ENCODE measurements at places on chromosomes 3 and 15.
A peak's percentile ranks its signal among the peaks of the same experiment; 100 is the strongest.

DNA sequence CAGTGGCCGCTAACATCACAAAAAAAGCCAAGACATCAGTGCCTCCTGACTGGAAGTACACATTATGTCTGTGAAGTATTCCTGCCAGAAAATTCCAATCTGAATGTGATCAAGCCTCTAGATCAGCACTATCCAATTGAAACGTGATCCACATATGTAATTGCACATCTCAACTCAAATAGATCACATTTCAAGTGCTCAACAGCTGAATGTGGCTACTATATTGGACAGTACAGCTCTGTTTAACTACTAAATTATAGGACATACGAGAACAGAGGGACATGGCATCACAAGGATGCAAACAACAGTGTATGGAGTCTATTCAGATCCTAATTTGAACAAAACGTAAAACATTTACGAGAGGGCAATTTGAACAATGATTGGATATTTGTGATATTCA is 542 bp upstream of the UBAP1L start:
- DNase-seq = no peak

- DNase-seq = no peak
Measured at GRCh38 chr15:25742041-25742730, 120.9 kb downstream of the ATP10A start.

DNA sequence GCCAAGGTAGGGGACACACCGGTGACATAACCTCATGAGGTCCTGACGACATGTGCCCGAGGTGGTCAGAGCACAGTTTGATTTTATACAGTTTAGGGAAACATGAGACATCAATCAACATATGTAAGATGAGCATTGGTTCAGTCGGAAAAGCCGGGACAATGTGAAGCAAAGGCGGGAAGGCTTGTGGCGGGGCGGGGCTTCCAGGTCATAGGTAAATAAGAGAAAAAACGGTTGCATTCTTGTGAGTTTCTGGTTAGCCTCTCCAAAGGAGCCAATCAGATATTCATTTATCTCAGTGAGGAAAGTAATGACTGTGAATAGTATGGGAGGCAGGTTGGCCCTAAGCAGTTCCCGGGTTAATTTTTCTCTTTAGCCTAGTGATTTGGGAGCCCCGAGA is 271.7 kb upstream of the ATP10A start:
- DNase-seq = no peak

- DNase-seq = no peak
Measured at GRCh38 chr3:53202331-53203015, 41.5 kb downstream of the PRKCD start.

DNA sequence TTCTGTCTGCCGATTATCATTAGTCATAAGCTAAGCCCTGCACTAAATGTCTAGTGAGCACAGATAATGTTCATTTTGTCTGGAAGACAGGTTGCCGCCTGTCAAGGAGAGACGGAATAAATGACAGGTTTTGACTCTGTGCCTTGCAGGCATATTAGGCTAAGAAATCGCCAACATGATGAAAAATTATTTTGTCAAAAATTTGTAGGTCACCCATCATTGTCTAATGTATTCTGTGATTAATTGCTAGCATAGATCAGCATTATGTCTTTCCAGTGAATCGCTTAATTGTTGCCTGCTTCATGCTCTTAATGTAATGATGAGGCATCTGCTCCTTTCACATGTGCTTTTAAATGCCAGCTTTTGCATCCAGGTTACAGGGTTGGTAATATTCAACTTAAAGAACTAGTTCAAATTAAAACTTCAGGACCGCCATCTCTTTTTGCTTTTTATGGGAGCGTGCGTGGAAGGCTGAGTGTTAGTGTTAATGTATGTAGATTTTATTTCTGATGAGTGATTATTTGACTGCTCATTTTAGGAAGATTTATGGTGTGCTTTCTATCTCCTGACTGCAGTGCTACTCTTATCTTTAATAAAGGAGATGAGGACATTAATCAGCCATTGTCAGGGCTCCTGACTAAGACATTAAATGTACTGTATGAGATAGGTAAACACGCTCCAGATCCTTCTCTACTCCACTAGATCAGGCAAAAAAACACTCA is 120.8 kb upstream of the MEIS2 start:
- DNase-seq = no peak

DNA sequence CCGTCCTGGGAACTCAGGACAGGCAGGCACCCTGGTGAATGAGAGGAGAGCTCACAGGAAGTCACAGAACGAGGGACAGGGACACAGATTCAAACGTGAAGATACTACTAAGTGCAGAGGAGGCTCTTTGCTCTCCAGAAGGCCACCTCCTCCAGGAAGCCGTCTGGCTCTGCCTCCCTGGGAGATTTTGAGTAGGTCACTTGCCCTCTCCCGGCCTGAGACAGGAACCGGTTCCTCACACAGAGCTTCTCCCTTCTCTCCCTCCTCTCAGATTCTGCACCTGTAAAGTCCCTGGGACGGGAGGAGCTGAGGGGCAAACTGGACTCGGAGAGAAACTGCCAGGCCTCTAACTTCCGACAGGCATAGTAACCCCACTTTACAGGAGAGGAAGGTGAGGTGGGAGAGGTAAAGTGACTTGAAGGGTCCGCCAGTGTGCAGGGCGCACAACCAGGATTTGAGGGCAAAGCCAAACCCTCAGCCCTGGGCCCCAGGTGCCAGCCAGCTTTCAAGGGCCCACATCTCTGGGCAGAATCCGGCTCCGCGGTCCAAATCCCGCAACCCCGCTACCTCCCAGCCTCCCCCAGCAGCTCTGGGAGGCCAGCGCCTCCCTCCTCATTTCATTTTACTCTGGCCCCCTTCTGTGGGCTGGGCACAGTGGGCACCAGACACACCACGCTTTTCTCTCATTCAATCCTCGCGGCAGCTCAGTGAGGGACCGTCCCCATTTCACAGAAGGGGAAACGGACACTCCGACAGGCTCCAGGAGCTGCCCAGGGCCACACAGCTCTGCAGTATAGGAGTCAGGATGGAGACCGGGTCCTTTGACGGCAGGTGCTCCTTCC is 150.2 kb downstream of the SMAD6 start:
- no peak for DNase-seq

GRCh38 chr3:101876142-101876541 is 26.8 kb downstream of the NFKBIZ start:
- no peak for DNase-seq

GRCh38 chr3:126338790-126339288 is 18.4 kb downstream of the KLF15 start:
- DNase-seq = no peak

GRCh38 chr3:43159131-43159875 is 53.4 kb upstream of the POMGNT2 start:
- no peak for DNase-seq

DNA sequence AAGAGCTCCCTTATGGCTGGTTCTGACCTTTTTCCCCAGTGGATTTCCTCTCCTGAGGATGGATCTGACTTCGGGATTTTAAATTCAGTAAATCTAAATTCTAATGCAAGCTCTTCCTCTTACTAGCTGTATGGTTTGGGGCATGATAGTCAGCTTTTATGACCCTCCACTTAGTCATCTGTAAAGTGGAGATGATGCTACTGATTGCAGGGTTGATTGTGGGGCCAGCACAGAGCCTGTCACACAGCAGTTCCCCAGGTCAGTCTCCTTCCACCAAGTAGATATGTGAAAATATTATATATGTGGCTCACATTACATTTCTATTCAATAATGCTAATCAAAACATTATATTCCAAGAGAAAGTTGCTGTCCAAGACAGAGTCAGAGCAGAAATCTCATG is 141.3 kb upstream of the UBE2E1 start:
- no peak for DNase-seq

DNA sequence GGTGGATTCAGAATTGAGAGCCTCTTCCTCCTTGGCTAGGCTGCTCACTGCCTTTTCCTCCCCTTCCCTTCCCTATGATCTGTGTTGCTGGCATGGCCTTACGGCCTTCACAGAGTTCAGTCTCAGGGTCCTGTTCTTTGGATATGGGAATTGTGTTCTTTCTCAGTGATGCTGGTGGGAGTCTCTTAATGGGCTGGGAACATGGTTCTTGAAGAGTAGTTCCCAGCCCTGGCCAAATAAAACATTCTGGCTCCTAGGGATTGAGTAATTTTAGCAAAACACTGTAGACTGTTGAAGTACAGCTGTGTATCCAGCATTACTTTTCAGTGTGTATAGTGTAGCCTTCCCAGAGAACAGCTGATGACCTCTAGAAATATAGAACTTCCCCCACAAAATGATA is 22.6 kb upstream of the FILIP1L start:
- no peak for DNase-seq

GRCh38 chr3:20008646-20009045 is 3.4 kb downstream of the PP2D1 start:
- no peak for DNase-seq

- DNase-seq = peak; percentile 4
Measured at GRCh38 chr3:52248165-52248541, 2.6 kb downstream of the PPM1M start.

DNA sequence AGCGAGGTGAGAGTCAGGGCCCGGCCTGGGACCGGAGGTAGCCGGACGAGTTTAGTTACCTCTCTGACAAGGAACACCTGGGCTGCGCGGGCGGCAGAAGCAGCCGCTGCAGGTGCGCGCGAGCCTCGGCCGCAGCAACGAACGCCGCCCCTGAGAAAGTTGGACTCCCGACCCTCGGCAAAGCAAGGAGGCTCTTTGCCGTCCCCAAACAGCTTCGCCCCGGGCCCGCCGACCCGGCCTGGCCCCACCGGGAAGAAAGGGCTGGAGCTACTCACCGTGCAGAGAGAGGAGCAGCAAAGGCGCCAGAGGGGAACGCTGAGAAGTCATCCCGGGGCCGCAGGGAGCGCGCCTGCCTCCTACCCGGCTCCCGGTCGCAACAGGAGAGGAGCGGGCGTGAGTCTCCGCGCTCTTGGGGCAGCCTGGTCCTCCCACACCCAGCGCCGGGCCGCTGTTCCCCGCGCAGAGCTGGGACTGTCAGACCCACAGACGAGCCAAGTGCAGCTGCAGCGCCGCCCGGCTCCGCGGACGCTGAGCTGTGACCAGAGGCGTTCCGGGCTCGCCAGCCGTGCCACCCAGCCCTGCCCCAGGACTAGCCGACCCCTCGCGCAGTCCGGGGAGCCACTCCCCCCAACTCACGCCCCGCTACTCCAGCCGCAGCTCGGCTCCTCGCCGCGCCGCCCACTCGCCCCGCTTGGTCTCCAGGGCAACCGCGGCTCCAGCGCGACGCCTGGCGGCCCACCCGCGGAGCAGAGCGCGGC is at the start of gene IGSF11:
IGSF11 (minus strand) TSS at position 591 of the 758 bp plus-strand sequence; CDS start at position 327, 264 bp downstream.
- DNase-seq = peak; percentile 67

DNA sequence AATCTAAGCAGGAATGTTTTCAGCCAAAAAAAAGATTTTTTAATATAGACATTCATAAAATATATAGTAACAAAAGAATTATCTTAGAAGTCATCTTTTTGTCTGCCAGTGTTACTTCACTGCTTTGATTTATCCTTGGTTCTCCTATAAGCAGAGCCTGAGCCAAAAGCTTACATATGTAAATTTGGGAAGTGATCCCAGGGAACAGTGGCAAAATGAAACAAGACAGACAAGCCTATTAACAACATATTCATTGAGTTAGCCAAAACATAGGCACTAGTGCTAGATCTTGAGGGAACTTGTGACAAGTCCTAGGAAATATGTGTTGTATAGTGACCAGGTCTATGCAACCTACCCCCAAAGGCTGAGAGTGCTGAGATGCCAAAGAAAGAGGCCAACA is 11.3 kb downstream of the GTPBP8 start:
- DNase-seq = no peak

- DNase-seq = no peak
Measured at GRCh38 chr3:100319951-100320350, 14.6 kb upstream of the NIT2 start.

DNA sequence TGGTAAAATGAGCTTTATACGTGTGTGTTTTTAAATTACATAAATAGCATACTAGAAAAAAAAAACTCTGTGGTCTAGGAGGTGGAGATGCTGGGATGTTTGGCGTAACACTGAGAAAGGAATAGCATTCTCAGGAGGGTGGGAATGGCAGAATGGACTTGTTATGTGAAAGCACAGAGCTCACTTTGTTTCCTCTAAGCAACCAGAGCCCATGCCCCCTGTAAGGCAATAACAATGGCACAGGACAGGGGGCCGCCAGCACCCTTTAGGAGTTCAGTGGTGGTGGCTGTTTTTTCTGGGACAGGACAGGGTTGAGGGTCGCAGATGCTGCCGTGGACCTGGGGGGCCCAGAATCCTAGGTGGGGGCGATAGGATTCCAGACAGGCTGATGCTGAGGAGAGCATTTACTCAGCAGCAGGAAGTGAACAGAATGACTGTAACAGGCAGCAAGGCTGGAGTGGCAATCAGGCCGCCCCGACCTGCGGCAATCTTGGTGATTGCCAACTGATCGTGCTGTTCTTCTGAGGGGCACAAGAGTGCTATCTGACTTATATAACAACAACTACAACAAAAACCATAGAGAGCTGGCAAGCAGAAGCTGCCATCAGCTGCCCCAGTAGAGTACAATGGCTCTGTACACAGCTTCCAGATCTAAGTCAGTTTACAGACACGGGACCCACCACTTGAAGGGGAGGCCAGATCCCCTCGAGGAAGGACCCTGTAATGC is 160.4 kb downstream of the UACA start:
- DNase-seq = no peak

DNA sequence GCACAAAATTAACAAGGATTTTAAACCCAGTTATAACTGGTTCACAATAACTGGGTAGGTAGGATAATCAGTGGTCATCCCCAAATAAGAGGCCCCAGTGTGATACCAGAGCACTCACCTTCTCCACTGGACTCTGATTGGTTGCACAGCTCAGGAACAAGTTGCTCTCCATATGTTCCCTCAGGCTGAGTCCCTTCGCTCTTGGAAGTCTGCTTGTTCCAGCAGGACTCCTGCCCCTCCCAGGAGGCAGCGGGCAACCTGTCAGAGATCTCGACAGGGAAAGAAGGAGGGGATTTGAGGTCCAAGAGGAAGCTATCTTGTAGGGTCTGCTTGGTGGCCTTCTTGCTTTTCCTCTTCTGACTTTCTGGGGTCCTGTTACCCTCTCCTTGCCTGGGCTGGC is 51.6 kb upstream of the HEG1 start:
- no peak for DNase-seq

DNA sequence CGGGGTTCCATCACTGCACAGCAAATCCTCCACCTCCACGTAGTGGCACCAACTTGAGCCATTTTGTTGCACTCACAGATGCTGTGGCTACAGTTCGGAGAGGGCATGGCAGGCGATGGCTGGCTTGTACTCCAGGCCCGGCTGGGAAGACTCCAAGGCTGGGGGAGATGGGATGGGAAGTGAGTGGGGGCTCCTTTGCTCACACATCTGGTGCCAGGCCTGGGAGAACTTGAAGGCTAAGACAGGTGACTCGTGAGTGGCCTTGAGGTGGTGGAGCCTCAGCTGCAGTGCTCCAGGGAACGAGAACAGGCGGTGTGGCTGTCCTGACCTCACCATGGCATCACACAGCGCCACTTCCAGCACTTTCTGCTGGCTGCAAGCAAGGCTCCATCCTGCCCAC is 87.9 kb downstream of the PLXNA1 start:
- DNase-seq = no peak

- no peak for DNase-seq
Measured at GRCh38 chr3:19527746-19528145, 379.4 kb downstream of the KCNH8 start.

DNA sequence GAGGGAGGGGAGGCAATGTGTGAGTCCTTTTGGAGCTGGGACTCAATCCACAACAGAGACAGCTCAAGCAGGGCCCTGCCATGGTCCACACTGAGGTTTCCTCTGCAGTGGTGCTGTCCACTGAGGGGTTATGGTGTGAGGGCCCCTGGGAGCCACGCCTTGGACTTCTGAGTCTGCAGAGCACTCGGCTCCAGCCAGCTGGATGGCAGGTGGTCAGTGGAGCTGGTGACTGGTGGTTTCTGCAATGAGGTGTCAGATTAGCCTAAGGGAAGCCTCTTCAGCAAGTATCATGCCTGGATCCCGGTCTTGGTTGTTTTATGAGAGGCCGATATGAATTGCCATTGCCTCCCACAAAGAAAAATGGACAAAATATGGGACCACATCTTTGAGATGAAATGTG is 21.7 kb downstream of the LSM3 start:
- no peak for DNase-seq
